HS-27A (cell line): ENCODE measurements at places on chromosomes 3 and 15.

DNA sequence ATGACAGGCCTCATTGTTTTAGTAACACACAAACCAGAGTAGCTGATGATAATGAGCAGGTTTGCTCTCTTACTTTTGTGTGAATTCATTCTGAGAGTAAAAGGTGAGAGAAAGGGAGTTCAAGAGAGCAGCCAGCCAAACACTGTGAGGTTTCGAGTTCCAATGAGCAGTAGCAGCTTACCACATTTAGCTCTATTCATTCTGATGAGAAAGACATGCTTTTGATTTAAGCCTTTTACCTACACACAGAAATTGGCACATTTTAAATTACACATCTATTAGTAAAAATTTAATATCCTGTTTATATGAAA is 28.0 kb downstream of the GLDN start:
- no peak for DNase-seq

DNA sequence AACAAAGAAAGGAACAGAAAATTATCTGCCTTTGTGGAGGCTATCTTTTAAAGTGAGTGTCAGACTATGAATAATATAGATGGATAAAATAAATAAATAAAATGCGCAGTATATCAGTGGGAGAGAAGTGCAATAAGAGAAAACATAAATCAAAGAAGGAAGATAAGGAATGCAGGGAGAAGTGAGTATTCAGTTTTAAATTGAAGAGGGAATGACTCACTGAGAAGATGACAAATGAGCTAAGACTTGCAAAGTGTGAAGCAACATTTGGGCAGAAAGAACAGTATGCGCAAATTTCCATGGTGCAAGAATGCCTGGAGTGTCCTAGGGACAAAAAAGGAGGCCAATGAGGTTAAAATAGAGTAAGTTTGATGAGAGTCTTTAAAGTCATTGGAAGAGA is 1300.1 kb upstream of the ALCAM start:
- no peak for DNase-seq

DNA sequence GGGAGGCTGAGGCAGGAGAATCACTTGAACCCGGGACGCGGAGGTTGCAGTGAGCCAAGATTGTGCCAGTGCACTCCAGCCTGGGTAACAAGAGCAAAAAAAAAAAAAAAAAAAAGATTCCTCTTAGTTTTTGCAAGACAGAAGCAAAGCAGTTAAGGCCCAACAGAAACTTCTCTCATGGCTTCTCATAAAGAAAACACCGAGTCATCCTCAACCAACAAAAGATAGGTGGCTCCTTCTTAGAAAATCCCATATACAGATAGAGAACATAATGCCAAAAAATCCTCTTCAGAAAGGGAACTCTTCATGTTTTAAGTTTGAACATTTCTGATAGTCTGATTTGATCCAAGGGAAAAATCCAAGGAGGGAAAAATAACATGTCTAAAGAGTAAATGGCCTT is 12.5 kb upstream of the SKIL start:
- no peak for DNase-seq

- DNase-seq: peak; percentile 27
These were observed 26.4 kb upstream of the ACP3 start for GRCh38 chr3:132290833-132291232.

GRCh38 chr3:115518100-115518852 is 105.0 kb upstream of the GAP43 start:
- peak; percentile 52 for DNase-seq
